Purkinje cell (primary cell): ENCODE measurements at places on chromosomes 1 and 21. TPM values are rescaled to one million over a fixed set of nuclear protein-coding genes. Genes with fewer than 3 reads are reported as not detected.

KIF17 gene
- 1.6 and 8.3 TPM in 2 replicates for polyA plus RNA-seq

SNX7 gene
- polyA plus RNA-seq = 4.1 and 8.0 TPM in 2 replicates

AKIRIN1 gene
- polyA plus RNA-seq = 29.6 and 33.6 TPM in 2 replicates

FLG gene
- 0.13 TPM in 1 of 2 replicates, not detected in the other for polyA plus RNA-seq

CFAP74 gene
- polyA plus RNA-seq = 1.2 TPM in 1 of 2 replicates, not detected in the other

CATSPERE gene
- polyA plus RNA-seq = 0.73 TPM in 1 of 2 replicates, not detected in the other

PIK3C2B gene
- polyA plus RNA-seq = 2.0 and 2.7 TPM in 2 replicates

PALMD gene
- 0.30 TPM in 1 of 2 replicates, not detected in the other for polyA plus RNA-seq

IL22RA1 gene
- polyA plus RNA-seq = not detected in 2 replicates

RHBG gene
- not detected in 2 replicates for polyA plus RNA-seq

GALNT2 gene
- 5.0 and 6.3 TPM in 2 replicates for polyA plus RNA-seq

WNT4 gene
- not detected in 2 replicates for polyA plus RNA-seq

UBQLN4 gene
- 4.6 and 6.4 TPM in 2 replicates for polyA plus RNA-seq

PRKAA2 gene
- 12.6 and 16.2 TPM in 2 replicates for polyA plus RNA-seq

SMIM1 gene
- polyA plus RNA-seq = not detected in 2 replicates

BCAR3 gene
- polyA plus RNA-seq = 1.3 and 1.6 TPM in 2 replicates

KIF21B gene
- 0.45 and 1.4 TPM in 2 replicates for polyA plus RNA-seq

CD1D gene
- 0.39 TPM in 1 of 2 replicates, not detected in the other for polyA plus RNA-seq

TRMT1L gene
- polyA plus RNA-seq = 10.8 and 14.4 TPM in 2 replicates

ATP1A2 gene
- 60.5 and 65.4 TPM in 2 replicates for polyA plus RNA-seq

S100A14 gene
- not detected in 2 replicates for polyA plus RNA-seq

EFNA3 gene
- polyA plus RNA-seq = 2.2 and 6.2 TPM in 2 replicates

PCP4L1 gene
- 5.9 and 7.5 TPM in 2 replicates for polyA plus RNA-seq

PGLYRP3 gene
- not detected in 2 replicates for polyA plus RNA-seq

ANGPTL3 gene
- polyA plus RNA-seq = 1.1 TPM in 1 of 2 replicates, not detected in the other

PDZK1 gene
- polyA plus RNA-seq = 5.2 and 14.3 TPM in 2 replicates

HCRTR1 gene
- polyA plus RNA-seq = not detected in 2 replicates

TRPM2 gene
- polyA plus RNA-seq = 4.9 and 6.2 TPM in 2 replicates

ABL2 gene
- polyA plus RNA-seq = 5.2 and 5.5 TPM in 2 replicates

GBP7 gene
- 0.13 TPM in 1 of 2 replicates, not detected in the other for polyA plus RNA-seq

CRYAA gene
- not detected in 2 replicates for polyA plus RNA-seq

DCST1 gene
- polyA plus RNA-seq = not detected in 2 replicates

DIO1 gene
- not detected in 2 replicates for polyA plus RNA-seq

PLXNA2 gene
- 1.1 and 3.6 TPM in 2 replicates for polyA plus RNA-seq

C1QC gene
- polyA plus RNA-seq = 0.56 TPM in 1 of 2 replicates, not detected in the other

PLA2G5 gene
- 3.6 and 3.8 TPM in 2 replicates for polyA plus RNA-seq

SLC44A5 gene
- 4.6 and 6.8 TPM in 2 replicates for polyA plus RNA-seq

ADAM30 gene
- polyA plus RNA-seq = not detected in 2 replicates

FABP3 gene
- 242 and 583 TPM in 2 replicates for polyA plus RNA-seq

CA14 gene
- polyA plus RNA-seq = 2.5 and 3.0 TPM in 2 replicates

GJA8 gene
- not detected in 2 replicates for polyA plus RNA-seq
